ENCODE measurements at places on chromosomes 3 and 15.

DNA sequence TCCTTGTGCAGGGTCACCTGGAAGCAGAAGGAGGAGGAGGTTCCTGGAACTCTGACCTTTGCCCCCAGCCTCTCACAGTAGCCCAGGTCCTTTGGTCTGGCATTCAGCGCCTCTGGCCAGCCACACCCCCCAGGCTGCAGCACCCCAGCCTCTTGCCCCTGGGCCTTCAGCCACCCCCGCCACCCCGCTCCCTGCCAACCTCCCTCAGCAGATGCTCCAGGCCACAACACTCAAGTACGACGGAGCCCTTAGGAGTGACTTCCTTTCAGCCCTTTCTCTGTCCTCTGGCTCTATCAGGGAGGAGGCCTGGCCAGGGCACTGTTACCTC lies 45.2 kb downstream of the GRIP2 start:
- no peak for DNase-seq

- no peak for DNase-seq
These were observed 249.3 kb upstream of the FEZF2 start for GRCh38 chr3:62622553-62623174.

GRCh38 chr3:179304605-179305004 lies 18.2 kb upstream of the ZNF639 start:
- no peak for DNase-seq

DNA sequence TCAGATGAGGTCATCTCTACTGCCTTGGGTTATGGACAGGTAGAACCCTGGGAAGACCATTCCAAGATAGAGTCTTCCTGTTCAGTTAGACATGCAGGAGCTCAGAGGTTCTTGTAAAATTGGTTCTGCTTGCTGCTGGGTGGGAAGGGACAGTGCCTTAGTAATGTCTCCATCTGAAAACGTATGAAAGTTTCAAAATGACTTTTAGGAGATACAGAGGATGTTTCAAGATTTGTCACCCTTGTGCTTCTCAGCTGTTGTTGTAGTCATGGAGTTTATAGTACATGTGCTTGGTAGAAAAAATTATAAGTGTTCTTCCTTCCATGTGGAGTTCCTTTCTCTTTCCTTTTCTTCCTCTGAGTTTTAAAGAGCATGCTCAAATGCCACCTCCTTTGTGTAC lies 885.2 kb upstream of the CFAP20DC start:
- DNase-seq: no peak

DNA sequence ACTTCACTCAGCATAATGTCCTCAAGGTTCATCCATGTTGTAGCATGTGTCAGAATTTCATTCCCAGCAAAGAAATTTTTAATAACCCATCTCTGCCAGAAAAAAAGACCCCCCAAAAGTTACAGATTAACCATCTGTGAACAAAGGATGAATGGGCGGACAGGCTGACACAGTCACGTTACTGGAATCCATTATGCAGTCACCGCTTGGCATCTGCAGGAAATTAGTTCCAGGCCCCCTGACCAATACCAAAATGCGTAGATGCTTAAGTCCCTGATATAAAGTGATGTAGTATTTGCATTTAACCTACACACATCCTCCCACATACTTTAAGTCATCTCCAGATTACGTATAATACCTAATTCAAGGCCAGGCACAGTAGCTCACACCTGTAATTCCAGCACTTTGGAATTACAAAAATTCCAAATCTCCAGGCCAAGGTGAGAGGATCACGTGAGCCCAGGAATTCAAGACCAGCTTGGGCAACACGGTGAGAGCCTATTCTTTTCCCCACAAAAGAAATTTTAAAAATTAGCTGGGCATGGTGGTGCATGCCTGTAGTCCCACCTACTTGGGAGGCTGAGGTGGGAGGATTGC lies 1.5 kb upstream of the SLC12A8 start:
- no peak for DNase-seq

- DNase-seq: no peak
These were observed 587.3 kb upstream of the ROBO1 start for GRCh38 chr3:80355144-80355543.

DNA sequence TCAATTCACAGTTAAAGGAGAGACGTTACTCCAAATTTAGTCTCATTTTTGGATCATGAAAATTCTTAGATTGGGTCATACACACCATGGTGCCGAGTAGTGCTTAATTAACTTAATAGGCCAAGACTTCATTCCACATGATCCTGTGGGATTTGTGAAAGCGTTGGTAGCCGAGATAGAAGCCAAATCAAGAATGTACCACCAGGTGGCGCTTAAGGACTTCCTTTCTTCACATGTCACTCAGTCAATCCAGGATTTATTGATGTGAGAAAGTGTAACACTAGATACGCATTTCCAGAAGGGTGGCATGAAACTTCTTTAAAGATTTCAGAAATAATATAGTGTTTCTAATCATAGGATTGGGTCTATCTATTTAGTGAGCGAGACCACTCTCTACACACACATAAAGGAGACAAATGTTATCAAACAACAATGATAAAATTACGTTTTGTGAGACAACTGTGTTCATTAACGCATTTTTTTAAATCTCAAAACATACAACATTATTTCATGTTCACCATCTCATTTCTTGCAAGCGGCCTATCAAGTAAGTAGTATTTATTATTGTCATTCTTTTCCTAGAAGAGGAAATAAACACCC lies 436.1 kb downstream of the CHL1 start:
- no peak for DNase-seq

- no peak for DNase-seq
These were observed 662.9 kb downstream of the SQOR start for GRCh38 chr15:46297766-46298165.
